Activated gamma-delta T cell treated with anti-CD3 and anti-CD28 coated beads, Interleukin-2, amount 50 U/mL, for 16 hours (primary cell): ENCODE measurements at places on chromosomes 6 and 20.

DNA sequence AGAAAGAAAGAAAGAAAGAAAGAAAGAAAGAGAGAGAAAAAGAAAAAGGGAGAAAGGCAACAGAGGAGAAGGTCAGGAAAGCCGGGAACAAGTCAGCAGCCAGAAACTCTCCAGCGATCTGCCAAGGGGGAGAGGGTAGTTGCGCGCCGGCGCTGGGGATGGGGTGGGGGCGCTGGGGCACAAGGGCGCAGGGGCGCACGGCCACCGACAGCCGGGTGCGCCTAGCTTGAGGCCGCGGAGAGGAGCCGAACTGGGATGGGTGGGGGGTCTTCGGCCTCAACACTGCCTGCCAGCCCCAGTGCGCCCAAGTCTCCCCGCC is 533 bp upstream of the RSPO3 start:
- no peak for DNase-seq

DNA sequence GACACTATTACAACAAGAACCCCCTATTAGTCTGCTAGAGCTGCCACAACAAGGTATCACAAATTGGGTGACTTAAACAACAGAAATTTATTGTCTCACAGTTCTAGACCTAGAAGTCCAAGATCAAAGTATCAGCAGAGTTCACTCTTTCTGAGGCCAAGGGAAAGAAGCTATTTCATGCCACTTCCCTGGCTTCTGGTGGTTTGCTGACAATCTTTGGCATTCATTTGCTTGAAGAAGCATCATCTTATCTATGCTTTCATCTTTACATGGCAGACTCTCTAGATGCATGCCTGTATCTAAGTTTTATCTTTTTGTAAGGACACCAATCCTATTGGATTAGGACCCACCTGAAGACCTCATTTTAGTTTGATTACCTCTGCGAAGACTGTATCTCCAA is 296.8 kb upstream of the MARCKS start:
- DNase-seq = no peak

- peak; percentile 10 for DNase-seq
Measured at GRCh38 chr6:150334790-150335783, 33.7 kb upstream of the IYD start.

DNA sequence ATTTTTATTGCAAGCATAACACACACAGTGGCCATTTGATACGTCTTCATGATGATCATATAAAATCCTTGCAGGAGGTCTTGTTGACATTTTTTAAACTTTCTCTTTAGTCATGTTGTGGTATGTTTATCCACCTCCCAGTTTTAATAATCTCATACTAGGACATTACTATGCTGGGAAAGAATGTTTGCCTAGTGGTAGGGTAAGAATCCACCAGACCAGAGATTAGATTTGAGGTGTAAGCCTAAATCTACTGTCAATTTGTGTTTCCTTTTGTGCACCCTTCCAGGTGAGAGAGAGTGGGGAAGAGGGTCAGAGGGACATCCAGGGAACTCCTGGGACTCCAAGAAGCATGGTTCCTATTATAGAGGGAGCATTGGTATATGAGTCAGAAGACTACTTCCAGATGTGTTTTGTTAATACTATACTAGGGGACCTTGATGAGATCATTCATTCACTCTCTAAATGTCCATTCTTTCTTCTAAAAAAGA is 298.3 kb upstream of the SASH1 start:
- DNase-seq = no peak

- peak; percentile 4 for DNase-seq
Measured at GRCh38 chr6:128327890-128328289, 192.5 kb downstream of the PTPRK start.

- DNase-seq = no peak
Measured at GRCh38 chr20:62030834-62031434, 34.7 kb downstream of the TAF4 start.

DNA sequence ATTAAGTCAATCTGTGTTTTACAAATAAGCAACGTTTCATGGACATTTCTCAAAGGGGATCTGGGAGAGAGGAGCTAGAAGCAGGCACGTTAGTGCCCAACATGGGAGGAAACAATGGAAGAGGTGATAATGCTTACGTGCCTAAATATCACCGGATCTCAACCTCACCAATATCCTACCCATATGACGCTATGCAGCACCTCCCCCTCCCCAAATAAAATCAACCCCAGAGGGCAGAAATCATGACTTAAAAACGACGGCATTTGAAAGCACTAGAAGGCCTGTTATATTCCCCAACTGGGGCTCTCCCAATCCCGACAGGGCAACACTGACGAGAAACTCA is 425 bp downstream of the HBS1L start:
- no peak for DNase-seq

DNA sequence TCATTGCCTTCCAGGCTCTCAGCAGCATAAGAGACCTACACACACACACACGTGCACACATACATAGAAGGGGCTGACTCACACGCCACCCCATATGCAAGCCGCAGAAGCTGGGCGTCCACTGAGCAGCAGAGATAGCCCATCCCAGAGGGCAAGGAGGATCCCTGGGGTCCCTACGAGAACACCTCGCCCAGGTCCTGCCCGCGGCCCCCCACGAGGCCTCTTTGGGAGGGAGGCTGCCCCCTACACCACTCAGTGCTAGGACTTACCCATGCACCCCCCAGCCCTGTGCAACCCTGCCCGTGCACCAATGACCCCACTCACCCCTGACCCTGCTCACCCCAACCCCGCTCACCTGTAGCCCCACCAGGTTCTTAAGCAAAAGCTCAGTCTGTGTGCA is 20.6 kb upstream of the NTSR1 start:
- no peak for DNase-seq

DNA sequence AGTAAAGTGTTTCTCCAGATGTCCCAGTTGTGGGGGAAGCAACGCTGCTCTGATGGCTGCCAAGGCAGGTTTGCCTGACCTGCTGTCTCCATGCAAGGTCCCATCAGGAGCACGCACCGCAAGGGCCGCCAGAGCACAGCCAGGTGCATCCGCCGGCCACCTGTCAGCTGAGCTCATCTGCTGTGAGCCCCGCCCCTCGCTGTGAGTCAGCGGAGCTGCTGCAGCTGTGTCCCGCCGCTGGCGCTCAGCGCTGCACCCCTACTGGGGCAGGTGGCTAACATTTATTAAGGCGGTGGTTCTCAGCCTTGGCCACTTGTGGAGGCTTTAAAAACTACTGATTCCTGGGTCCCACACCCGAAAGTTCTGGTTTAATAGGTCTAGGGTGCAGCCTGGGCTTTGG is 225.7 kb downstream of the UST start:
- no peak for DNase-seq

DNA sequence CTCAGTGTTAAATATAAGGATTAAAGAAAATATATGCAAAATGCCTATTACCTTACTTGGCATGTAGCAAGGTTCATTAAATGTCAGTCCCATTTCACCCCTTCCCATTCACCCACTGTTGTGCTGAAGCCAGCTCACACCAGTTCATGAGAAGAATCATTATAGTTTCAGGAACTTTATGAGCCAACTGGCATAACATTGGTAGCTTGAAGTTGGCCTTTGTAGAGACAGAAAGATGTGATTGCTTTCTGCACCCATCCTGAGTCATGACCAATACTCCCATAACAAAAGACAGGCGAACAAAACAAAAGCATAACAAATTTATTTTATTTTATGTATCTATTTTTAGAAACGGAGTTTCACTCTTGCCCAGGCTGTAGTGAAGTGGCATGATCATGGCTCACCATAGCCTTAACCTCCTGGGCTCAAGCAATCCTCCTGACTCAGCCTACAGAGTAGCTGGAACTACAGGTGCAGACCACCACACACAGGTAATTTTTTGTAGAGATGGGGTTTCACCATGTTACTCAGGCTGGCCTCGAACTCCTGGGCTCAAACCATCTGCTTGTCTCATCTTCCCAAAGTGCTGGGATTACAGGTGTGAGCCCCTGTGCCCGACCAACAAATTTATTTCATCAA is 17.6 kb upstream of the IER3 start:
- DNase-seq = no peak

- DNase-seq = no peak
Measured at GRCh38 chr6:85576476-85576875, 17.2 kb downstream of the SNX14 start.
